ENCODE measurements at places on chromosomes 3 and 15. TPM values are rescaled to one million over a fixed set of nuclear protein-coding genes. Genes with fewer than 3 reads are reported as not detected.
A peak's percentile ranks its signal among the peaks of the same experiment; 100 is the strongest.

DNA sequence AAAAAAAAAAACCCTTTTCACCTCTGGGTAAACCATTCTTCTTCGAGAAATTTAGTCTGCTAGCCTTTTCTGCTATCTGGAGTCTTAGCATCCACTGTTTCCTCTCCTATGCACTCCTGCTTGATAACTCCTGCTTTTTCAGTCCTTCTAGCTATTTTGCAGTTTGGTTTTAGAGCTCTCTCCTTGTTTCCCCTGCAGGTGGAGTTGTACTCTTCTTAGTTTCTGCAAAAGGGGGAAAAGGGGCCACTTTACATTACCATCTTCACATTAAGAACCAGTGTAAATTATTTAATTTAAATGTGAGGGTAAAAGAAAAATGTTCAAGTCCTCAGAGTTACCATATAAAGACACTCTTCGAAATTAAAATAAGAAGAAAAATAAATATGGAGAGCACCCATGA, 23.6 kb upstream of the MYLK start:
- DNase-seq: no peak

- DNase-seq: peak; percentile 92
Measured at GRCh38 chr3:154786724-154787123, 293.4 kb upstream of the MME start.

- DNase-seq: peak; percentile 16
Measured at GRCh38 chr3:113695431-113695785, 1.0 kb downstream of the USF3 start.

GRCh38 chr15:40128766-40129660, 20.3 kb upstream of the BMF start:
- DNase-seq: no peak

DNA sequence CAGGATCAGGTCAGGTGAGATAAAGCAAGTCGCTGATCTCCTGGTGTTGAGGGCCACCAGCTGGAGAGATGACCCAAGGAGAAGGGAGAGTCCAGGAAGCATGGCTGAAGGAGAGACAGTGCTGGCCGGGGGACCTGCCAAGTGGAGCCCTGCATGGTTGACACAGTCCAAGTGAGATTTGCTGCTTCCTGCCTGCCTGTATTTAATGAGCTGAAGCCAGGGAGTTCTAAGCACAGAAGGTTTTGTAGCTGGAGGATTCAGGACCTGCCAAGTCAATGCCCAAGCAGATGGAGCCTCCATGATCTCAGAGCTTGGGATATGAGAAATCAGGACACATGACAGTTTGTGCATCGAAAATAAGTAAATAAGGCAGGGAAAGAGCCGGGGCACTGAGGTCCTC, 125.6 kb downstream of the SRGAP3 start:
- no peak for DNase-seq

DNA sequence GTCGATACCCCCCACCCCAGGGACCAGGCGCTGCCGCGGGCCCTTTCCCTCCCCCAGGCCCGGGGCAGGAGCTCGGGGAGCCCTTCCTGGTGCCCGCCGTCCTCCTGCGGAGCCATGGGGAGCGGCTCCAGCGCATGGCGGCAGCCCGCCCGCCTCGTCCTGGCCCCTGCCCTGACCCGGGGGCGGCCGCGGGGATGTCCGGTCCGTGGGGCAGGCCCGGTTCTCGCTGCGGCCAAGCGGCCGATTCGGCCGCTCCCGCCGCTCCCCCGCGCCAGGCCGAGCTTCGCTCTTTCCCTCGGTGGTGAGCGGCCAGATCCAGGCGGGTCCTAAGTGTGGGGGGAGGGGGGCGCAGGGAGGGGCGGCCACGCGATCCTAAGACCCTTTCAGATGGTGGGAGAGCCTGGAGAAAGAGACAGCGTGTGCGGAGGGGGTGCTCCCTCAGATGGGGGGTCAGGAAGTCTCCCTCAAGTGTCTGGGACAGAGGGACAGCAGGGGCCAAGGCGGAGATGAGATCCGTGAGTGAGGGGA, 1.3 kb downstream of the NEIL1 start:
- DNase-seq: no peak

DNA sequence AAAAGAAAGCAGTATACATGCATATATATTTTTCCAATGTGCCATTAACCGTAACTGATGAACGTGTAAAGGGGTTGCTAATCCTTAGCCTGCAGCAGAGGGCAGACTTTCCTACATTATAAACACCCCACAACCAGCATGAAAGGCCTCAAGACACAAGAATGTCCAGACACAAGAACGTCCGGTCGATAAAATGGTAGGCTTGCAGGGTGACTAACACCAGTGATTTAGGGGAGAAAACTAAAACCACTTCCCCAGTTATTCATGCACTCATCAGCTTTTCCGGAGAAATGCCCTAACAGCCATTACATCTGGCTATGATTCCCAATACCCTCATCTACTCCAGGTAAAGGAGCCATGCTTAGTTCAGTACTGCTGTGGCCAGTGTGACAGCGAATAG, 57.4 kb downstream of the LRTM1 start:
- DNase-seq: peak; percentile 98

DNA sequence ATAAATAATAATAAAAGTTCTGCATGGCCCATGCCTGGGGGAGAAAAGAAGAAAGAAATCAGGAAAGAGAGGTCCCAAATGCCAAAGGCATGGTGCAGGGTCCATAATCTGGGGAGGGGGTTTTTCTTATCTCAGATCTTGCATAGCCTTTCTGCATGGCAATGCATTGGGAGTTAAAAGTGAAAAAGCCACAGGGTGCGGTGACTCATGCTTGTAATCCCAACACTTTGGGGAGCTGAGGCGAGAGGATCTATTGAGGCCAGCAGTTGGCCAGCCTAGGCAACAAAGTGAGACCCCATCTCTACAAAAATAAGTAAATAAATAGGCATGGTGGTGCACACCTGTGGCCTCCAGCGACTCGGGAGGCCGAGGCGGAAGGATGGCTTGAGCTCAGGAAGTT, 76.8 kb upstream of the GATA2 start:
- DNase-seq: no peak

- no peak for DNase-seq
Measured at GRCh38 chr15:50106457-50106856, 12.6 kb downstream of the ATP8B4 start.

- peak; percentile 71 for DNase-seq
Measured at GRCh38 chr15:89665449-89666181, 10.3 kb upstream of the KIF7 start.

GRCh38 chr15:75167588-75168350, 33.9 kb upstream of the C15orf39 start:
- peak; percentile 70 for DNase-seq

DNA sequence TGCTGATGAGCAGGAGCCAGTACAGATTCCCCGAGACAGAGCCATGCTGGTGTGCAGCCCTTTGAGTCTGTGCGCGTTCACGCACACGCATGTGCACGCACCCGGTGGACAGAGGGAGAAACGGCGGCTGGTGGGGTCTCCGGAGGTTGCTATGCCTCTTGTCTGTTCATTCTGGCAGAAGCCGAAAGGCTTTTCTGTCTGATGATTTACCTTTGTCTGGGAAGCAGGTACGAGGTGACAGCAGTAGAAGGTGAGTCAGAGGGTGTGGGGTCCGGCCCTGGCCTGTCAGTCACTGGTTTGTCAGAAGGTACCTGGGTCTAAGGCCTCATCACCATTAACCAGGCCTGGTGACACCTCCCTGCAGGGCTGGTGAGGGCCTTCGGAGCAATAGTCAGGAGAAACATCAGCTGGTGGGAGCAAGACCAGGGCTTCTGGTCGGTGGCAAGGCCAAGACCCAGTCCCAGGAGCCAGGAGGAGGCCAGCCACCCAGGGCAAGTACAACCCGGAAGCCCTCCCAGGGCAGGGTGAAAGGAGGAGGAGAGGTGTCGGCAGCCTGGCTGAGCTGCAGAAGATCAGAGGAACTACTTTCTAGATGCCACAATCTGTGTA, 7.5 kb downstream of the PCSK6 start:
- no peak for DNase-seq

- DNase-seq: no peak
Measured at GRCh38 chr3:12229896-12230295, 59.0 kb upstream of the PPARG start.

- DNase-seq: peak; percentile 28
Measured at GRCh38 chr3:157388976-157389375, 47.7 kb upstream of the PTX3 start.

DNA sequence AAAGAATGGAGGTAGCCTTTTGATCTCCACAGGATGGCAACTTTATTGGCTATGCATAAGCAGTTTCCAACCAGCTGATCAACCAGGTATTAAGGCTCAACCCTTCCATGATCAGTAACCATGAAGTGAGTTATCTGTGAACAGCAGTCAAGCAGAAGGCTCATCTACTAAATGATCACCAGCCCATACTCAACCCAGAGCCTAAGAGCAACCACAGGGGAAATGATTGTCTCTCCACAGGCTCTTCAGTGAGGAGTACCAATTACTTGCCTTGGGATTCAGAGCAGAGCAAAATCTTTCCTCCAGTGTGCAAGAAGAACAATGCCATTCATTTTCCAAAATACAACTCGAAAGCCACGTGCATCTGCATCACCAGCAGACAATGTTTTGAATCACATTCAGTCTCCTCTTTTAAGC, 754.8 kb downstream of the ROBO1 start:
- DNase-seq: no peak

DNA sequence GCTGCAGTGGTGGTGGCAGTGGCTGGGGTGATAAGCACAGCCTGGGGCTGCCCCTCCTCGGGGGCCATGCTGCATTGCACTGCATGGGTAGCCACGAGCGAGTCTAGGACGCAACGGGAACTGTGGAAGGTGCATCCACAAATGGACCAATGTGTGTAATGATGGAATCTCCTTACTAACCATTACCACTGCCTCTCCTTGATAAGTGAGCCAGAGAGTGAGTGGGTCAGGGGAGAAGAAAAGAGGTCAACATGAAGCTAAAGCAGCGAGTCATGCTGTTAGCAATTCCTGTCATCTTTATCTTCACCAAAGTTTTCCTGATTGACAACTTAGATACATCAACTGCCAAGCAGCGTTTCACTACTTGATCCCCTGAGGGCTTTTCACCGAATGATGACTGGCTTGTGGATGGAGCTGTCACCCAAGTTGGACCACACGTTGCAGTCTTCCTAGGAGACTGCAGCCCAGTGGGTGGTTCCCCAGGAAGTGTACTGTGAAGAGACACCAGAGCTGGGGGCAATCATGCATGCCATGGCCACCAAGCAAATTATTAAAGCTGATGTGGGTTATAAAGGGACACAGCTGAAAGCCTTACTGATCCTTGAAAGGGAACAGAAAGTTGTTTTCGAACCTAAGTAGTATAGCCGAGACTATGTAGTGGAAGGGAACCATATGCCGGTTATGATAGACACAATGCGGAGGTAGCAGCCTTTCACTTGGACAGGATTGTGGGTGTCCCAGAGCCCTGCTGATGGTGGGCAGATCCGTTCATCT, 20.6 kb downstream of the SAMD7 start:
- DNase-seq: no peak

CERS3 gene
- total RNA-seq: not detected

NDN gene
- 47.7 TPM for total RNA-seq

SYNPR gene
- not detected for total RNA-seq

PLA1A gene
- total RNA-seq: 0.26 TPM

SEMA3F gene
- total RNA-seq: 9.7 TPM

PROS1 gene
- total RNA-seq: 48.8 TPM
